Stimulated activated CD4-positive, alpha-beta T cell treated with anti-CD3 and anti-CD28 coated beads, Interleukin-1b, Interleukin-23, amount 100 ng/mL, for 4 hours (primary cell): ENCODE measurements at places on chromosomes 7 and 10.

DNA sequence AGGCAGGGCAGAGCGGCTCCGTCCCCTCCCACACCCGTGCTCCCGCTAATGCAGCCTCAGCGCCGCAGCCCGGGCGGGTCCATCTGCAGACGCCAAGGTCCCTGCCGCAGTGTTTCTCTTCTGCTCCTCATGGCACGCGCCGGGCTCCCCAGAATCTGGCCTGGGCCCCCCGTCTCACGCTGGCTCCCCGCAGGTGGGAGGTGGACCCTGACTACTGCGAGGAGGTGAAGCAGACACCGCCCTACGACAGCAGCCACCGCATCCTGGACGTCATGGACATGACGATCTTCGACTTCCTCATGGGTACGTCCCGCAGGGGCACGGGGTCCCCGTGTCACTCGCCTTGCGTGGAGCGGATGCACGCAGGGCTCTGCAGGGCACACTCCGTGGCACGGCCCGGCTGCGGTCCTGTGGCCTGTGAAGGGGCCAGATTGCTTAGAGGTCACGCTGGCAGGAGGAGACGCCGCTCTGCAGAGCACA, 33.5 kb upstream of the FOXL3 start:
- no peak for DNase-seq

DNA sequence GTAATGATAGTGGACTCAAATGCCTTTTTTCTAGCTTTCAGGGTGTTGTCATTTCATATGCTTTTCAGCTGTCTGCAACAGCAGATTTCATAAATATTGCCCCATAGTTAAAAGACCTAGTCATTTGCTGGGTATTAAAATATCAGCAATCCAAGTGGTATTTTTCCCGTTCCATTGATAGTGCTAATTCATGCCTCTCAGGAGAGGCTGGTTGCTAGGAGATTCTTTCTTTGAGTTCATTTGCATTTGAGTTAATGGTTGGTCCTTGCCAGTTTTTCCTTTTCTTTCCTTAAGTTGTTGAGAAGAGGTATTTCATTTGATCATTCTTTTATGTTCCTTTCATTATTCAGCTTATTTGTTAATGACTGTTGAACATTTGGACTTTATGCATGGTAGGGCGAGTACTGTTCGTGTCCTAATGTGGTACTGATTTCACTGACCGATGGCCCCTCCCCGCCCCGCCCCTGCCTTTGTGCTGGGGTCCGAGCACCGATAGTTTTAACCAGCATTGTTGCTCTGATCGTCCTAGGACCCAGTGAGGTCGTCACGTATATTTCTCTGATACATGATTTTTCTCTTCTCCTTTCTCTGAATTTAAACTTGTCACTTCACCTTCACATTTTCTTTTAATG, 128.6 kb downstream of the CCNY start:
- DNase-seq, result no peak

DNA sequence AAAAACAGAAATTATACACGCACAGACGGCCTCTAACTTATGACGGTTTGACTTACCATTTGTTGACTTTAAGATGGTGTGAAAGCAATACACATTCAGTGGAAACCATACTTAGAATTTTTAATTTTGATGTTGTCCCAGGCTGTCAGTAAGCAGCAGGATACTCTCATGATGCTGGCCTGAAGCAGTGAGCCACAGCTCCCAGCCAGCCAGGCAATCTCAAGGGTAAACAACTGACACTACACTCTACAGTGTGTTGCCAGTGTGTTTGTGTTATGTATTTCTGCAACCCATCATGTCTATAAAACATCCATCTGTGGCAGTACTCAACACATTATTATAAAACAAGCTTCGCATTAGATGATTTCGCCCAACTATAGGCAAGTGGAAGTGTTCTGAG, 747.5 kb downstream of the NRG3 start:
- no peak for DNase-seq

DNA sequence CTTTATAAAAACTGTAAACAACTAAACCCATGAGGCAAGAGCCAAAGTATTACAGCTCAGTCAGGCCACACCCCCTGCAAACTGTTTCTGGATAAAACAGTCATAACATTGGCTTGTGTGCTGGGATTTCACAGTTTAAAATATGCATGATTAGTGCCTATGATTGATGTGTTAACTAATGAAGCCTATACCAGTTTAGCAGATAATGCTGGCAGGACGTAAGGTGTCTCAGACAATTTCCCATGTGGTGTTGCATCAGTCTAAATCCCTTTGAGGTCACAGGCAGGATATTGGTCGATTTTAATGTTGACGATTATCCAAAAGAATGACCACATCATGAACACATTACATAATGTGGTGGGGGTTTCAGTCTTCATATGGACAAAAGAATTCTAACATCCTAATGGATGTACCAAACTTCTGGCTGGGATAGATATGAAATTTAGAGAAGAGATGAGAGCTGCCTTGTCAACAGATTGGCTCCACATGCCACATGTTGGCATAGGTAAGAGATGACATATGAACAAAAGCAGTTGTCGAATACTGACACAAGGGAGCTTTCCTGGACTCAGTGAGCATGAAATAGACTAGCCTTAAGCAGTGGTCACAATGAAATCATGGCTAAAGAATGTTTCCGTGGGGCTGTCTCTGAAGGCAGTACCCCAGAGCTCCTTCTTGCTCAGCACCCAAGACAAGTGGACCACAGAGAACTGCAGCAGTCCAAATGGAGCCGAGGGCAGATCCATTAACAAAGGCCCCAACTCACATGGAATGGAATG, 445.6 kb downstream of the GFRA1 start:
- no peak for DNase-seq

GRCh38 chr10:13386021-13386420, 37.9 kb upstream of the SEPHS1 start:
- DNase-seq, result no peak
